HCT116 (cell line): ENCODE measurements at places on chromosomes 1 and 21.
A peak's percentile ranks its signal among the peaks of the same experiment; 100 is the strongest.

GRCh38 chr1:52602856-52603600, 857 bp downstream of the GPX7 start:
- no peak for DNase-seq

- DNase-seq: peak; percentile 59
Measured at GRCh38 chr1:70509996-70510876, 99.2 kb downstream of the CTH start.

- no peak for DNase-seq
Measured at GRCh38 chr1:232978091-232978634, 27.8 kb downstream of the NTPCR start.

- DNase-seq: no peak
Measured at GRCh38 chr1:237736372-237737029, 154.2 kb downstream of the ZP4 start.

DNA sequence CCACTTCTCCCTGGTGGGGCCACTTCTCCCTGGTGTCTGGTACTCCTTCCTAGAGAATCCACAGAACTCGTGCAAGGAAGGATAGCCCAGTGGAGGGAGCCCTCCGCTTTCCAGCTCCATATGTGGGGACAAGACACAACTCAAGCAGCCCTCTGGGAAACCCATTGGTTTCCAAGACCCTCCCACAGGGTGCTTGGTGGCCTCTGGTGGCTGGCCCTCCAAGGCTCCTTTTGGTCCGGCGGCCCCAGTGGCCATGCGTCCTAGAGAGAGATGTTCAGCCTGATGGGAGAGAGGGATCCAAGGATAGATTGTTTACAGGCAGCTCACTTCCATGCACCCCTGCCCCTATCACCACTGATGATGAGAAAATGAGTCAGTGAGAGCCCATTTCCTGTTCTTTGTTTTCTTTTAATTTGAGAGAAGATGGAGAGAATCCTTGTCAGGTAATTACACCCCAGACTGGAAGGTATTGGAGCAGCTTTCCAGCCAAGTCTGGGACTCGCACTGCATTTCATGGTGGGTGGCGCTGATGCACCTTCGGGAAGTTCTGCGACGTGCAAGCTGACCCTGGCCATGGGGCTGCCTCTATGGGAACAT, 486.2 kb upstream of the VAMP3 start:
- DNase-seq: no peak

GRCh38 chr1:158434741-158435140, 8.7 kb upstream of the OR10K2 start:
- no peak for DNase-seq

DNA sequence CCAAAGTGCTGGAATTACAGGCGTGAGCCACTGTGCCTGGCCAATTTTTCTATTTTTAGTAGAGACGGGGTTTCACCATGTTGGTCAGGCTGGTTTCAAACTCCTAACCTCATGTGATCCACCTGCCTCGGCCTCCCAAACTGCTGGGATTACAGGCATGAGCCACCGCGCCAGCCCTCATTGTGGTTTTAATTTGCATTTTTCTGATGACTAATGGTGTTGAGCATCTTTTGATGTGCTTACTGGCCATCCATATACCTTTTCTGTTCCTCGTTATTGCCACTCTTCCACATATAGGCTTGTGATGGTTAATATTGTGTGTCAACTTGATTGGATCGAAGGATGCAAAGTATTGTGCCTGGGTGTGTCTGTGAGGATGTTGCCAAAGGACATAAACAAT, 17.4 kb upstream of the ENAH start:
- DNase-seq: no peak

DNA sequence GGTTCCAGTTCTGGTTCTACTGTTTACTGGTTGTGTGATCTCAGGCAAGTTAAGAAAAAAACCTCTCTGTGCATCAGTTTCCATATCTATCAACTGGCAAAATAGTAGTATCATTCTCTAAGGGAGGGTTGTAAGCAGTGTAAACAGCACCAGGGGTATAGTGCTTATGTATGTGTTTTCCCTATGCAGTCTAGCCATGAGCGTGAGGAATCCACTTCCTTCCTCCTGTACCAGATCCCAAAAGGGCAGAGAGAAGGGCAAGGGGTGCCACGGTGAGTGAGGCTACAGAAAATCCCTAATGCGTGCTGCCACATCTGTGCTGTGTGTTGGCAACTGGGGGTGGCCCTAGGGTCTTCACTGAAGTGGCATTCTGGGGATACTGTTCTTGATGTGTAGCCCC, 18.4 kb upstream of the RNF19B start:
- no peak for DNase-seq

DNA sequence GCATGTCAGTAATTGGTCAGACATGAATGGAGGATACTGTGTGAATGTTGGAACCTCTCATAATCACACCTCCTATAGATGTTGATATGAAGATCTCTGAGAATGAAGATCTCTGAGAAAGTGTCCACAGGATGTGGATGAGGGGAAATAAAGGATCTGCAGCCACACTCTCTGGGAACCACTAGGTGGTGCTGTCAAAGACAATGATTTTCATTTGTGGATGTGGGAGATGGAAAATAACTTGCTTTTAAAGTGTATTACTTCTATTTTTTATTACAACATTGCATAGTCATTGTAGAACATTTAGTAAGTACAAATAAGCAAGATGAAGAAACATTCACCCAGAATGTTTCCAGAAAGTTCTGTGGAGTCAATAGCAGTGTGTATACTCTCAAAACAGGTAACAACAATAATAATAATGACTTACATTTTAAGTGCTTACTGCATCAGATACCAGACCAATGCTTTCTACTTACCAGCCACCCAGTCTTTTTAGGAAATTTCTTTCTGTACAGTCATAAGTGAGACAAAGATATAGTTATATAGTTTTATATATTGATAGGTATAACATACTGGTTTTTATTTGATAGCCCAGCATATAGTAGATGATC, 128.2 kb downstream of the ATG4C start:
- no peak for DNase-seq

DNA sequence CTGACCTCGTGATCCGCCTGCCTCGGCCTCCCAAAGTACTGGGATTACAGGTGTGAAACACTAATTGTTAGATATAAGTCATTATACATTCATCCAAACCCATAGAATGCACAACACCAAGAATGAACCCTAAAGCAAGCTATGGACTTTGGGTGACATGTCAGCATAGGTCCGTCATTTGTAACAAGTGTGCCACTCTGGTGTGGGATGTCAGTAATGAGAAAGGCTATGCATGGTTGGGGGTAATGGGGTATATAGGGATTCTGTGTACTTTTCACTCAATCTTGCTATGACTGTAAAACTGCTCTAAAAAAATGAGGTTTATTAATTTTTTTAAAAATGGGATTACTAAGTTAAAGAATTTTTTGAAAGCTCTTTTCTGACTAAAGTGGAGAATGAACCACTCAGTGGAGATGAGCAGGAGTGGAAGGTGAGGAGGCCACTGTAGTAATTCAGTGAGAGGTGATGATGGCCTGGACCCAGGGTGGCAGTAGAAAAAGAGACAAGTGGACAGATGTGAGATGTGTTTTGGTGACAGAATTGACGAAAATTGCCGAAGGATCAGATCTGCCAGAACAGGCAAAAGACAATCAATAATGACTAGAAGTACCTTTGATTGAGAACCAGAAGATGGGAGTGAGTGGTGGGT, 21.3 kb upstream of the S1PR1 start:
- DNase-seq: no peak

- no peak for DNase-seq
Measured at GRCh38 chr1:2414297-2414958, 2.1 kb upstream of the PEX10 start.
